ENCODE measurements at places on chromosomes 2 and 18.
A peak's percentile ranks its signal among the peaks of the same experiment; 100 is the strongest.

- DNase-seq = no peak
These were observed 47.6 kb downstream of the ACTR3 start for GRCh38 chr2:113937501-113937900.

- no peak for DNase-seq
These were observed 152.6 kb upstream of the MEX3C start for GRCh38 chr18:51350081-51350480.

- DNase-seq = no peak
These were observed 78.2 kb downstream of the EHBP1 start for GRCh38 chr2:62783679-62784078.

DNA sequence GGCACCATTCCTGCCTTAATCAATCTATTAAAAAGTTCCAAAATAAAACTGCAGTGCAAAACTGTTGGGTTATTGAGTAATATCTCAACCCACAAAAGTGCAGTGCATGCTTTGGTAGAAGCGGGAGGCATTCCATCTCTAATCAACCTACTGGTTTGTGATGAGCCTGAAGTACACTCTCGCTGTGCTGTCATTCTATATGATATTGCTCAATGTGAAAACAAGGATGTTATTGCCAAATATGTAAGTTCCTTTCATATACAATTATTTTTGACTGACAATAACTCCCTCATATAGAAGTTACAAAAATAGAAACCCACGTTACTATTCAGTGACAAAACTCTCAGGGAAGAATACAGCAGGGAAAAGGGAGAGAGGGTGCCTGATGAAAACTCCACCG, 43.0 kb downstream of the OSGEPL1 start:
- DNase-seq = peak; percentile 5

GRCh38 chr2:3170792-3171455, 206.7 kb downstream of the EIPR1 start:
- no peak for DNase-seq

DNA sequence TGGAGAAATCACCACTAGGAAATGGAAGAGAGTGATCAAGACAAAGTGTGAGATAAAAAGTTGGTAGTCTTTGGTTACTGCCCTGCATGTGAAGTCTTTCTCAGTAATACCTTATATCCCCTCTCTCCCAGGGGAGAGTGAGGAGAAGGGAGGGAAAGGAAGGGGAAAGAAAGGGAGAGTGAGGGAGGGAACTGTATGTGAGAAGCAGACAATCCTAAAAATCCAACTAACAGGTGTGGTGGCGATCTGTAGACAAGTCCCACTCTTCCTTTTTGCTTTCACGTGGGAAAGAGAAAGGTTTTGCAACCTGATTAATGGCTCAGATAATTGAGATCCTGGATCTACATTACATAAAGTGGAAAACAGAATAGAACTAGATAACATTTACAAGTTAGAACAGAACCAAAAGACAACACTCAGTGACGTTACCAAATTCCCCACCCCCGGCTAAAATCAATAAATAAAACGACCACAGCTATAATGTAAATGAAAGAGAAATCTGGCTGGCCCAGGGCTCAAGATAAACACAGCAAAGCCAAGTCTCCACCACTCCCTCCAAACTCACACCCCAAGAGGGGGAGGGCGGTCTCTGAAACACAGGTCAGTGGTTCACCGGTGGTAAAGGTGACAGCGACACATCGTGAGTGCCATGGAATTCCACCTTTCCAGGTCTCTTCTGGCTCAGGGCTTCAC, 10.0 kb upstream of the APCDD1 start:
- DNase-seq = no peak

GRCh38 chr2:240955306-240956170, 42.9 kb upstream of the SNED1 start:
- DNase-seq = no peak

- DNase-seq = no peak
These were observed 138.7 kb downstream of the TDRD15 start for GRCh38 chr2:21262426-21262940.

DNA sequence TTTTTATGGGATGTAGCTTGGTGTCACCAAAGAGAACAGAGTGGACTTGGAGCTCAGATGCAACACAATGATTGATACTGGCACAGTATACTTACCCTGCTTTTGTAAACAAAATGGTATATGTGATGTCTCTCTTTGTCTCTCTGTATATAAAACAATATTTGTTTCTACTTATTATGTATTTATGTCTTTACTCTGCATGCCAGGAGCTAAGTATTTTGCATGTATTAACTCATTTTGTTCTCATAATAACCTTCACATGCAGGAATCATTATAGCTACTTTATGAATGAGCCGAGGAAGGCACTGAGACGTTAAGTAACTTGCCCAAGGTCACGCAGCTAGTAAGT, 27.9 kb upstream of the CASP8 start:
- DNase-seq = no peak
